Stimulated activated CD4-positive, alpha-beta T cell treated with anti-CD3 and anti-CD28 coated beads, Interleukin-15, amount 100 ng/mL, for 1 hour (primary cell): ENCODE measurements at places on chromosomes 5 and 9.

GRCh38 chr5:32096891-32097595 is 77.1 kb downstream of the GOLPH3 start:
- no peak for DNase-seq

DNA sequence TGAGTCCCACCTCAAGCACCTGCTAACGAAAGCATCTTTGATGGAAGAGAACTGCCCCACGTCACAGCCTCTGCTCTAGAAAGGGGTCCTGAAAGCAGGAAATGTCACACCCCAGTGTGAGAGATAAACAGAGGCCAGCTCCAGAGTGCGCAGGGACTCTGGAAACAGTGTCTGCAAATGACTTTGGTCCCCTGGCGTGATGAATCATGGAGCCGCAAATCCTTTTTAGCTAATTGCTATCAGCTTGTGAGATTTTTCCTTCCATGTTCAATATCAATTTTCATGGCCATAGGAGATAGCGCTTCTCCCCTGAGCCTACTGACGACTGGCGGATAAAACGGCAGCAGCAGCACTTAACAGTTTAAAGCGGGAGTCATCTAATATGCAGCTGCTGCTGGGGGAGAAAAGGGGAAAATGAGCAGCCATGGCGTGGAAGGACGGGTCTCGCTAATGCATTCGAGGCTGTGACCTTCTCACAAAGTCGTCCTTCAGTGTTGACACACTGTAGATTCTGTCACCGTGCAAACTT is 209.6 kb upstream of the IRX1 start:
- DNase-seq = no peak

DNA sequence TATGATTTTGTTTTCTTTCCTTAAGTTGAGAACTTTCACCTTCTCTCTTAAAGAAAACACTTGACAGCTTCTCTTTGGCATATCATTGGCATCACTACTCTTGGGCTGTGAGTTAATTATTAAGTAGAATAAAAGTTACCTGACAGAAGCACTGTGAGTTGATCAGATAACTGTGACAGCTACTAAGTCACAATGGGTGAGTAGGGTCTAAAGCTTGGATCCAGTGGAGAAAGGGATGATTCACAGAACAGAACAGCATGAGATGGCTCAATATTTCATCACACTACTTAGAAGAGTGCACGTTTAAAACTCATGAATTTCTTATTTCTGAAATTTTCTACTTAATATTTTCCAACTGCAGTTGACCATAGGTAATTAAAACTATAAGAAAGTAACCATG is 268.5 kb upstream of the NMUR2 start:
- no peak for DNase-seq

GRCh38 chr5:180287868-180288267 is 4.0 kb downstream of the MAPK9 start:
- no peak for DNase-seq

DNA sequence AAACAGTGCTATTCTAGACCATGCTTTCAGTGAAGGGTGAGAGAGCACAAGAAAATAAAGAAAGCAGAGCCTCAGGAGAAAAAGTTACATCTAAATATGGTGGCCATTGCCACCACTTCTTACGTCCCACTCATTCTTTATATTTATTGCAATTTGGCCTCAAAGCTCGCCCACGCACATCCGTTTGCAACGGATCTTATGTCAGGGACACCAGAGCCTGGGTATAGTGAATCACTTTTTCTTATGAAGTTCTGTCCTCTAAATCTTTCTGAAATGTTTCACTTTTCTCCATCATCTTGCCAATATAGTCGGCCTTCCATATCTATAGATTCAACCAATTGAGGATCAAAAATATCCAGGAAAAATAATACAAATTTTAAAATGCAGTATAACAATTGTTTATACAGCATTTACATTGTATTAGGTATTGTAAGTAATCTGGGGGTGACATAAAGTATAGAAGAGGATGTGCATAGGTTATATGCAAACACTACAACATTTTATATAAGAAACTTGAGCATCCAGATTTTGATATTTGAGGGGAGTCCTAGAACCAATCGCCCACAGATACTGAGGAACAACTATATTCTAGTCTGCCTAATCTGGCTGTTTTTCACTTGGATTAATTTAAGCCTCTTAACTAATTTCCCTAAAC is 35.2 kb downstream of the GOLPH3 start:
- DNase-seq = no peak

DNA sequence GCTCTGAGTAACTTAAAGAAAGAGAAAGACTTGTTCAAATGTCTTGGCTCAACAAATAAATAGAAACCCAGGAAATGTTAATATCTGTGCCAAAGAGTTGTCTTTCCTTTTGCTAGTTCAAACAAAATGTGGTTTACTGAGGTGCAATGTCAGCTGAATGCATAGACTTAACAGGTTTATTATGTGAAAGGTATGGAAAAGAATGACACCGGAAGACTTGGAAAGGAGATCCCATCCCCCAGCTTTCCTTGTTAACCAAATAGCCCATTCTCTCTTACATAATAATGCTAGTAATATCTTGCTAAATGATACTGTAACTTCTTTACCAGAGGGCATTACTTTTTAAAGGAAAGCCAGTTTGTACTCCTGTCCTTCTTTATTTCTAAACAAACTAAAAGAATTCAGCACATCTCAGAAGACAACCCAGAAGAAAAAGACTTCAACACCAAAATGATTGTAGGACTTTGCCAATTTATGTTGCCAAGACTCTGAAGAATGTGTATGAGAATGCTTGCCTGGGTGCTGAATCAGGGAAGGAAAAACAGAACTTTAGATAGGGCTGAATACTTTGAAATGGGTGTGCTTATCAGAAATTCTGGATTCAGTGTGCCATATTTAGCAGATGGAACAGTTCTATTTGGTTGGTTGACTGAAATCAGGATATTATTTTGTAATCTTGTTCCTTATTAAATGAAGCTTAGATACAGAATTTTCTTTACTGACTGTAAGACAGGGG is 344.1 kb downstream of the TMEM38B start:
- DNase-seq = no peak

GRCh38 chr9:91416096-91416712 is 7.4 kb downstream of the NFIL3 start:
- no peak for DNase-seq

GRCh38 chr5:122871661-122872060 is 26.2 kb downstream of the SNX24 start:
- DNase-seq = no peak

DNA sequence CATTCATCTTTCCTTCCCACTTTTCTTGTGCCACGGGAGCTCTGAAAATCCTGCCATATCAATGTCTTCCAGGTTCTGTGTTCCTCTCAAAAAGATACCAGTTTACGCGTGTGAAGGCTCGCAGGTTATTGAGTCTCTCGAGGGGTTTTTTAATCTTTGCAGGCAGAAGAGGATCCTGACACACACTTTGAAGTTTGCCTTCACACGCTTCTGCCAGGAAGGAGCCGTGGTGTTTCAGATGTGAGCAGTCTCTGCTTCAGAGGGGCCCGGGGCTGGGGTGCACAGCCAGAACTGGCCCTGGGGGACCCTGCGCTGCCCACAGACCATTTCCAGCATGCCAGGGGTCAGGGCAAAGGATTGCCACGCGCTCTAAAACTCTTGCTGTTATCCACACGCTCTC is 167.2 kb downstream of the TTLL11 start:
- DNase-seq = no peak

- DNase-seq = no peak
Measured at GRCh38 chr9:92176068-92176799, 61.0 kb upstream of the SPTLC1 start.

GRCh38 chr9:33837138-33837537 is 20.2 kb downstream of the UBE2R2 start:
- DNase-seq = no peak

DNA sequence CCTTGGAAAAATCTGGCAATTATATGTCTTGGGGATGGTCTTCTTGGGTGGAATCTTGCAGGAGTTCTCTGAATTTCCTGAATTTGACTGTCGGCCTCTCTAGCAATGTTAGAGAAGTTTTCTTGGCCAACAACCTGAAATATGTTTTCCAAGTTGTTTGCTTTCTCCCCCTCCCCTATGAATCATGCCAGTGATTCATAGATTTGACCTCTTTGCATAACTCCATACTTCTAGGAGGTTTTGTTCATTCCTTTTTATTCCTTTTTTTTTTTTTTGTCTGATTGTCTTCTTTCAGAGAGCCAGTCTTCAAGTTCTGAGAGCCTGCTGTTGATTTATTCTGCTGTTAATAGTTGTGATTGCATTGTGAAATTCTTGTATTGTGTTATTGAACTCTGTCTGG is 56.7 kb upstream of the SLC44A1 start:
- no peak for DNase-seq

GRCh38 chr9:124859803-124860581 is 1.8 kb downstream of the RPL35 start:
- no peak for DNase-seq

- DNase-seq = no peak
Measured at GRCh38 chr9:134992755-134993124, 75.0 kb upstream of the FCN1 start.

- DNase-seq = no peak
Measured at GRCh38 chr9:29060041-29060440, 1486.8 kb upstream of the C9orf72 start.
